ENCODE measurements at places on chromosomes 7 and 10.

DNA sequence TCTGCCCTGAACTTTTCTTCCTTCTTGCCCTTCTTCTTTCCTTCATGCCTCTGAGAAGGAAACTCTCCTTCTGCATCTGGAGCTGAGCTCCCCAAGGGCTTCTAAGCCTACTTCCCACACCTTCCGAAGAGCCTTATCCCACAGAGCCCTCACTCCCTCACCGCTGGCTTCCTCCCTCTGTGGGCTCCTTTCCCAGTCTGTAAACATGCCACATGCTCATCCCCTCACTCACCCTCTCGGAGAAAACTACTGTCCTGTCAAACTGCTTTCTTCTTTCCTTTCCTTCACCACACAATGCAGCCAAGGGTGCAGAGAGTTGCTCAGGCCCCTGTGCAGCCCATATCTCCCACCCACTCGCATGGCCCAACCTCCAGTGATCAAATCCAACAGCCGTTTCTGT lies 18.1 kb downstream of the ANKRD16 start:
- no peak for DNase-seq

DNA sequence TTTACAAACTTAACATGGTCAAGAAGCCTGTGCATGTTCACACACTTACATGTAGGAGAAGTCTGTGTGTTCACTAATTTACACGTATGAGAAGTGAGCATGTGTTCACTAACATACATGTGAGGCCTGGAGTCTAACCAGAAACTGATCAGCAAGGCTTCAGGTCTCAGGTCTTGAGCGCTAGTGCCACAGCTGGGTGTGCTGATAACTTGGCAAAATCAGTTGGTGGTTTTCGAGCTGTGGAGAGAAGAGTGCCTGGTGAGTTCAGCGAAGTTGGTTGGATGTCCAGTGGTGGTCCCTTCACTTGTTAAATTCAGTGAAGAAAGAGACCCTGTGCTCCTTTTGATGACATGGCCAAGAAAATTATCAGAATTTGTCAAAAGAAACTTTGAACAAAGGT lies 98.7 kb downstream of the CELF2 start:
- no peak for DNase-seq

DNA sequence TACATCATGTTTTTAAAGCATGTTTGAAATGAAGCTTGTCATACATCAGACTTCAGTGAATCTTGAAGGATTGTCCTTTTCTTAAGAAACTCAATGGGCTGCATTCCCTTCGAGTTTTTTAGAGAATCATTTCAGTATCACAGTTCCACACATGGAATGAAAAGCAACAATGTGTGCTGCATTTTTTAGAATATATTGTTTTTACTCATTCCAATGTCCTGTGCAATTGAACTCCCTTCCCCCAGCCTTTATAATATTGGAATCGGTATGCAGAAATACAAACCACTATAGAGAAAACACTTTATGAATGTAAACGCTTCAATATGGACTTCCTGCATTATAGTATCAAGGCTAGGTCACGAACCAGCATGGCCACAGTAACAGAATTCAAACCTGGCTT lies 634.4 kb downstream of the GATA3 start:
- DNase-seq = no peak

- no peak for DNase-seq
Observed at GRCh38 chr7:118642396-118642795, 417.9 kb downstream of the ANKRD7 start.

DNA sequence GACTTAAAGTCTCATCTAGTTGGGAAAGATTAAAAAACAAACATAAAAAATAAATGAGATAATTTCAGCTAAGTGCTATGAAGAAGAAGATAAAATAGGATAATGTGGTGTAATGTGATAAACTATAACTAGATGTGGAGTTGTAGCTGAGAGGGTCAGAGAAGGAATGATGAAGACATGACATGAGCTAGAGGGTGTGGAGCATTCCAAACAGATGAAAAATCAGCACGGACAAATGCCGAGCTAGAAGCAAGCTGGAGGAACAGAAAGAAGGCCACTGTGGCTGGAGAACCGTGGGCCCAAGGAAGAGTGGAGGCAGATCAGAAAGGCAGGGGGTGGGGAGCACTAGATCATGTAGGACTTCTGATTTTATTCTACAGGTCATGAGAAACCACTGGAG lies 70.6 kb downstream of the CDK6 start:
- DNase-seq = no peak

DNA sequence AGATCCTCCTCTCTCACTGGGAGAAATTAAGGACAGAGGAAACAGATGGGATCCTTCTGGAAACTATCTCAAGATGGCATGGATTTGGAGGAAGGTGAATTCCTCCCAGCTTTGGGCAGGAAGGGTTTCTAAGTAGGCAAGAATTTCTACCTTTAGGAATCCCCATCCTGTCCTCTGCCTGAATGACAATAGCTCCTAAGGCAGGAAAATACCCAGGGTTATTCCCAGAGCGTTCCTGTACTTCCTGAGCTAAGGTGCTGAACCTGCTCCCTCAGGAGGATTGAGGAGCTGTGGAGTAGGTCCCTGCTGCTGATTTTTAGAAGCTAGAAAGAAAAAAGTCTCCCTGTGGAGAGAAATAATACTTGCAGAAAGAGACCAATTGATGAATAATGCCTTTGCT lies 568 bp downstream of the MGAM2 start:
- no peak for DNase-seq

Data from glomerular endothelial cell (primary cell).